ENCODE measurements at places on chromosomes 1 and 21.

DNA sequence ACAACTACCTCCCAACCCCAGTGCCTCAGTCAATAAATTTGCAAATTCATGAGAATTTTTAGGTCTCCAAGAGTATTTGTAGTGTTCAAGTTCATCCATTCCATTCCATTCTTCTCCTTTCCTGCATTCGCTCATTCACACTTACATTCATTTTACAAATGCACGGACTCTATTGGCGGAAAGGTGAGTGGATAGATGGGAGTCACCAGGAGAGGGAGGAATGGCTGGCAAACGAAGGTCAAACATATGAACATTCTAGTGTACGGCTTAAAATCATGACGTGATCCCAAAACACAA, 2.5 kb downstream of the LORICRIN start:
- DNase-seq: no peak

DNA sequence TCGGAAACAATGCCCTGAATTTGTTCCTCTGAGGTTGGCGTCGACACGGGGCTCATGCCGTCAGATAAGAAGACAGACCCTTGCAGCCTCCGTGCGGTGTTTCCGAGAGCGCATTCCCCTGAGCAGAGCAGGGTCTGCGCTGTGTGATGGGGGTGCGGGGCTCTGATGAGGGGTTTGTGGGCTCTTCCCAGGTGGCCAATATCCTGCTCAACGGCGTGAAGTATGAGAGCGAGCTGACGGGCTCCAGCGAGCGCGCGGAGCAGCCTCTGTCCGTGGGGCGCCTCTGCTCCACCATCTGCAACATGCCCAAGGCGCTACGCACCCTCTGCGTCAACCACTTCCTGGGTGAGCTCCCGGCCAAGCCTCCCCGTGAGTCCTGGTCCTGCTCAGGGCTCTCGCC, 17.3 kb downstream of the SLC45A1 start:
- DNase-seq: no peak

- no peak for DNase-seq
Measured at GRCh38 chr1:67294836-67295617, 12.6 kb upstream of the IL12RB2 start.

- no peak for DNase-seq
Measured at GRCh38 chr1:33721301-33721815, 142.5 kb upstream of the HMGB4 start.

DNA sequence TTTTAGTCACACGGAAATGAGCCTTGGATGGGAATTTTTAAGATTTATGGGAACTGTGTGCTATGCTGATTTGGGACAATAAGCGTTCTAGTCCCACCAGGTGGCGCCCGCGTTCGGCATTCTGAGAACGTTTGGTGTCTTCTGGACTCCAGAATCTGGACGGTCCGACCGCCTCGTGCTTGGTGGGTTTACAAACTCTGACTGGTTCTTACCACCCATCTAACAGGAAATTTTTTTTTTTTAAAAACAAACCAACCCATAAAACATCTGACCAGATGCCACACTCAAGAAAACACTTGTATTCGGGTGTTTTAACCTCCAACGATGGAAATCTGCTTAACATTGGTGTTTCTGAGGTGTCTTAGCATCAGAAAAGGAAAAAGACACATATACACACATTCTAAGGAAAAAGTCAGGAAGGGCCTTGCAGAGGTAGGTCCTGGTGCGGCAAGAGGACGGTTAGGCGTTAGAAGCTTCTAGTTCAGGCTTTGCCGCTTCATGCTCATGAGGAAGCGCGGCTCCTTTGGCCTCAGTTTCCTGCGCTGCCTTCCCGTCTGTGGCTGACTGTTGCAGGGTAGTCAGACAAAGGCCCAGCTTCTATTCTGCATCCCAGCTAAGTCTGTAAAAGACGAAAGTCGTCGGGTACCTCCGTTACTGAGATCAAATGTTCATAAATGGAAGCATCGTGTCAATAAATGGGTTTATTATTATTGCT, 814 bp upstream of the DYRK3 start:
- peak; percentile 51 for DNase-seq

GRCh38 chr1:192527950-192528349, 47.6 kb upstream of the RGS1 start:
- DNase-seq: no peak

DNA sequence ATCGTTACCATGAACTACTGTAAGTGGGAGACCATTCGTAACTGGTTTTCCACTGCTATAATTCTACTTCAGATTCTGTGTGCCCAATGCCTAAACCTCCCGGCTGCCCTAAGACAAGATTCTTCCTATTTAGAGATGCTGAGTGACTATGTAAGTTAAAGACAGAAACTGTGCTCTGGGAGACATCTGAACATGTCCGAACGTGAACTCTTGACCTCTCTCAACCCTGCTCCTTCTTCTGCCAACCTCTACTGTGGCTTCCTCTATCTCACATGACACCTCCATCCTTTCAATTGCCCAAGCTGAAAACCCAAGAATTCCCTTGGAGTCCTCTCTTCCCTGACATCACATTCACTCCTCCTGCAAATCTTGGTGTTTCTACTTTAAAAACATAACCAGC, 182.9 kb downstream of the AKT3 start:
- no peak for DNase-seq

- no peak for DNase-seq
Measured at GRCh38 chr1:30751830-30752650, 5.5 kb downstream of the LAPTM5 start.

DNA sequence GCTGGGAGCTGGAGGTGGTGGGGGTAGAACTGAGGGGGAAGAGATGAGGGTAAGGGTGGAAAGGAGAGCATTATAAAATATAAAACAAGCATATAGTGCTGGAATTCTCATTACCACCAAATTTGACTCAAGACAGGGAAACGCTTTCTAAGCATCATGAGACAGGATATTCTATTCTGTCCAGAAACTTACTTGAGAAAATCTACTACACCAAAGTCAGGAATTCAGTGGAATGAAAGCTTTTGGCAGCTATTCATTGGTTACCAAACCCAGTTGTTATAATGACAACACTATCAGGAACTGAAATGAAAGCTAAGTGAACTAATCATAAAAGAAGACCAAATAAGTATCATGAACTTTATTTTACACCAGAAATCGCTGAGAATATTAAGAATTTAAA, 14.5 kb downstream of the AIDA start:
- no peak for DNase-seq

DNA sequence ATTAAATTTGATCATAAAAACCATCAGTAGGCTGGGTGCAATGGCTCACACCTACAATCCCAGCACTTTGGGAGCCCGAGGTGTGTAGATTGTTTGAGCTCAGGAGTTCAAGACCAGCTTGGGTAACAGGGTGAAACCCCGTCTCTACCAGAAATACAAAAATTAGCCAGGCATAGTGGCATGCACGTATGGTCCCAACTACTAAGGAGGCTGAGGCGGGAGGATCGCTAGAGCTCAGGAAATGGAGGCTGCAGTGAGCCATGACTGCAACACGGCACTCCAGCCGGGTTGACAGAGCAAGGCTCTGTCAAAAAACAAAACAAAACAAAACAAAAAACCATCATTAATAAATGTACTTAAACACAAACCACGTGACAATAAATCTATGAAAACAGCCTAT, 61.0 kb downstream of the ARID4B start:
- DNase-seq: no peak

- no peak for DNase-seq
Measured at GRCh38 chr1:234841281-234841680, 231.3 kb upstream of the IRF2BP2 start.

- DNase-seq: no peak
Measured at GRCh38 chr1:205359771-205360565, 3.2 kb upstream of the KLHDC8A start.

DNA sequence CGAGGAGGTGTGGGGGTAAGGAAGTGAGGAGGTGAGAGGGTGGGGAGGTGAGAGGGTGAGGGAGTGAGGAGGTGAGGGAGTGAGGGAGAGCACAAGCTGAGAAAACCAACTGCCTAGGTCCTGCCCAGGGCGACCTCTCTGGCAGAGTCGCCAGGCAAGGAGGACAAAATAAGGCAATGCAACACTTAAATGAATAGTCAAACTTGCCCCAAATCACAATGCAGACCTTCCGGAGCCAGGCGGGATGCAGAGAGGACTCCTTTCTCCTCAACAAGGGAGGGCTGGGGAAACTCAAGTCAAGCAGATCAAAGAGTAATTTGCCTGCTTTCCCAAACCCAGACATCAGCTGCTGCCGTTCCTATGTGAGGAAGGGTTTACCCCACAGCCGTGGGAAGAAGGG, 86.0 kb downstream of the CCDC185 start:
- DNase-seq: no peak

- DNase-seq: no peak
Measured at GRCh38 chr1:170537798-170538503, 6.0 kb downstream of the GORAB start.

GRCh38 chr1:221939607-221940006, 197.7 kb upstream of the DUSP10 start:
- no peak for DNase-seq

- no peak for DNase-seq
Measured at GRCh38 chr1:78755986-78756385, 106.4 kb downstream of the IFI44 start.

- DNase-seq: no peak
Measured at GRCh38 chr1:108079440-108080025, 114.6 kb upstream of the VAV3 start.

GRCh38 chr1:209650454-209650853, 1.8 kb downstream of the LAMB3 start:
- no peak for DNase-seq

DNA sequence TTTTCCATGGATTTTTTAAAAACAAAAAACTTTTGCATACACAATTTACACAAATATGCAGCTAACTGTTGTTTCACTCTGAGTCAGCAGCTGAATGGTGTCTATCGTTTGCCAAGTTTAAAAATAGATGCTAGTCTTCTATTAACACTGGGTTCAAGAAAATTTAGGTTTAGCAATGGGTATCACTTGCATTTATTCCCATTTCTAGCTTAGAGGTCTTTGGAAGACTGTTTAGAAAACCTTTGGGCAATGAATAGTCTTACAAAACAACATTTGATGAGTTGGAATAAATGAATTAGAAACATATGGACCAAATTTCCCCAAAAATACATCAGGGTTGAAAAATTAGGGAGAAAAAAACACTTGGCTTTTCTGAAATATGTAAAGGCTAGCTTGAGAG, 165.8 kb downstream of the LYPLAL1 start:
- DNase-seq: no peak

All from NCI-H510A (cell line).